ENCODE measurements at places on chromosomes 1 and 21. TPM values are rescaled to one million over a fixed set of nuclear protein-coding genes. Genes with fewer than 3 reads are reported as not detected.

Gene PGLYRP3
- polyA plus RNA-seq: not detected

Gene SLFNL1
- 0.85 TPM for polyA plus RNA-seq

Gene NUCKS1
- 106 TPM for polyA plus RNA-seq

Gene ETS2
- polyA plus RNA-seq: 140 TPM

Gene HSD3B2
- polyA plus RNA-seq: 0.72 TPM

Gene MTF1
- 6.0 TPM for polyA plus RNA-seq

Gene APP
- 265 TPM for polyA plus RNA-seq

Gene CD101
- 4.6 TPM for polyA plus RNA-seq

Gene LENEP
- 0.33 TPM for polyA plus RNA-seq

Gene SERBP1
- polyA plus RNA-seq: 305 TPM
